ENCODE measurements at places on chromosomes 5 and 9. TPM values are rescaled to one million over a fixed set of nuclear protein-coding genes. Genes with fewer than 3 reads are reported as not detected.

The FOXD4L6 gene
- total RNA-seq: under 0.01 TPM

The SLC25A2 gene
- total RNA-seq: 0.54 TPM

The OR1N2 gene
- total RNA-seq: 0.27 TPM

The ARSI gene
- under 0.01 TPM for total RNA-seq

The ENHO gene
- total RNA-seq: not detected

All from hematopoietic multipotent progenitor cell (in vitro differentiated cells).